Pulmonary artery endothelial cell (primary cell): ENCODE measurements at places on chromosomes 2 and 18. TPM values are rescaled to one million over a fixed set of nuclear protein-coding genes. Genes with fewer than 3 reads are reported as not detected.

DLGAP1 gene
- 0.04 and 3.7 TPM in 2 replicates for total RNA-seq

SLC9A2 gene
- total RNA-seq, result 0.04 TPM in 1 of 2 replicates, not detected in the other

ACYP2 gene
- 3.2 and 5.7 TPM in 2 replicates for total RNA-seq

STEAP3 gene
- total RNA-seq, result 12.2 and 23.7 TPM in 2 replicates

NPPC gene
- not detected in 2 replicates for total RNA-seq

NDUFAF7 gene
- total RNA-seq, result 14.4 and 16.5 TPM in 2 replicates
